ENCODE measurements at places on chromosomes 2 and 18.
A peak's percentile ranks its signal among the peaks of the same experiment; 100 is the strongest.

DNA sequence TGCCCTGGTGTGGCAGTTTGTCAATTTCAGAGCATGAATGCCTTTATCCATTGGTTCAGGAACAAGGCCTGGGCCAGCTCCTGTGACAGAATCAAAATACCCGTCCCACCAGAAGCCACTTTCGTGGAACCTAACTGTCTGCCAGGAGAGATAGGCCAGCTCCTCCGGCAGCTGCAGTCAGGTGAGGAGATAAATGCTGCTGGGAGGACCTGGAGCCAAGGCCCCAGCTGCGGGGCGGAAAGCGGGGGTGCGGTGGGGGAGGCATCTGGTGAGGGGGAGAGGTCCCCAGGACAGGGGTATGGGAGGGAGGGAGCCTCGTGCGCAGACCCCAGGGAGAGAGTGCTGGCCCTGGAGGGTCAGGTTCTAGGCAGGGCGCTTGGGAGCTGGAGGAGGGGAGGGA is 4.4 kb upstream of the ASB1 start:
- DNase-seq = no peak

DNA sequence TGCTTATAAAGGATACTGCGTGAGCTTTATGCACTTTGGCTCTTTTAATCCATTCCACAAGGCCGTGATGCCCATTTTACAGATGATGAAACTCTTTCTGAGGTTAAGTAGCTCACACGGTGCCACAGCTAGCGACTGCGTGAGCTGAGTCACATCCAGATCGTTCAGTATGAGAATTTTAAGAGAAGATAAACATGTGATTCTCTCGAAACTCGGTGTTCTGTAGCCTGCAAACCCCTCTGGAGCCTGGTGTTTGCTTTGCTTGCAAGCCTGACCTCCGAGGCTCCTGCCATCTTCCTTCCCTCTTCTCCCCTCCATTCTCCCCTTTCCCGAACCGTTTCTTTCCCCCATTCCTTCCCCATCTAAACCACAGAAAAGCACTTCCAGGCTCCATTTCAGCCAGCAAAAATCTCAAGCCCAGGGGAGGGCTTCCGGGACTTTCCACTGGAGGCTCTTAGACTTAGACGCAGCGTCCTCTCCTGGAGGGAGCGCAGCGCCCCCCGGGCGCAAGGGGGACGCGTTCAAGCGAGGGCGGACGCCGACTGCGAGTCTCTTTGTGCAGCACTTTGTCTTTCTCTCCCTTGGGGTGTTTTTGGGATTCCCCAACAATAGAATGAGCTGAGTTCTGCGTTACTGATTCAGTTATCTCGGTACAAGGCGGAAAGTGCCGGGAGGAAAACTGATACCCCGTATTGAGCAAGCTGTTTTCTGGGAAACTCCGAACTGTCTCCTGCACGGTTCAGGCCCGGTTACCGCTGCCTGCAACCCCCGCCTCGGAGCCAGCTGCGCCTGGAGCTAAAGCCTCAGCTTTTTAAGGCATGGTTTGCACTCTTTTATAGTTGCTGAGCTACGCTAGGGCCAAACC is 38.0 kb downstream of the CYP1B1 start:
- DNase-seq = no peak

DNA sequence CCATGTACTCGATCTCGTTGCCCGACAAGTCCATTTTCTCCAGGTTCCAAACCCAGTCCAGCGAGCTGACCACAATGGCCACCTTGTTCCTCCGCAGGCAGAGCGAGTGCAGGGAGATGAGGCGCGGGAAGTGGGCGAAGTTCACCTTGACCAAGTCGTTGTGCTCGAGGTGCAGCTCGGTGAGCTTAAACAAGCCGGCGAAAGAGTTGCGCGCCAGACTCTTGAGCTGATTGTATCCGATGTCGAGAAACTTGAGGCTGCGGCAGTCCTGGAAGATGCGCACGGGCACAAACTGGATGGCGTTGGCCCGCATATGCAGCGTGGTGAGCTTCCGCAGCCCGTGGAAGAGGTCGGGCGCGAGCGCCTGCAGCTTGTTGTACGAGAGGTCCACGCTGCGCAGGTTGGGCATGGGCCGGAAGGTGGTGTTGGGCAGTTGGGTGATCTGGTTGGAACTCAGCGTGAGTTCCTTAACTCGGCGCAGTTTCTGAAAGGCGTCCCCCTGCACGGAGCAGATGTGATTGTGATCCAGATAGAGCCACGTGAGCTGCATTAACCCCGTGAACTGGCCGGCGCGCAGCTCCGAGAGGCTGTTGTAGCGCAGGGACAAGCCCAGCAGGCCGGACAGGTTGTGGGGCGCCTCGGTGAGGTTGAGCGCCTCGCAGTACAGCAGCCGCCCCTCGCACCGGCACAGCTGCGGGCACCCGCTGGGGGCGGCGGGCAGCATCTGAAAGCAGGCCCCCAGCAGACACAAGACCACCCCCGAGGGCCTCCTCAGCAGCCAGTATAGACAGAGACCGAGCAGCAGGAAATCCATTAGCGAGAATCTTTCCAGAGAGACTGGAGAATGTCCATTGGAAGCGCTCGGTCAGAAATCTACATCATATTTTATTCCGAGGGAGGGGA is 1.3 kb downstream of the LRRTM1 start:
- no peak for DNase-seq

DNA sequence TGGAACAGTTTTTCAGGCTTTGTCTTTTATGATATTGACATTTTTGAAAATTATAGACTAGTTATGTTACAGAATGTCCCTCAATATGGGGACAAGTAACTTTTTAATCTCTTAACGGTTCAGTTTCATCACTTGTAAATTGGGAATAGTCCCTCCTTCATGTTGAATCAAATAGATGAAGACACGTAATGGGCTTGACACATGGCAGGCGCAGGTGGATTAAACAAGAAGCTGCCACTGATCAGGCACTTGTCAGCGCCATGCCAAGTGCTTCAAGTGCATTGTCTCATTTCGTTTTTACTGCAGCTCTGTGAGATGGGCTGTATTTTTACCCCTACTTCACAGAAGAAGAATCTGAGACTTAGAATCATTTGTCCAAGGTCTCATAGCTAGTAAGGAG is 9.5 kb upstream of the SMAD4 start:
- no peak for DNase-seq

GRCh38 chr2:39377226-39377939 is 59.7 kb downstream of the MAP4K3 start:
- no peak for DNase-seq

GRCh38 chr2:20678780-20679179 is 11.8 kb downstream of the GDF7 start:
- no peak for DNase-seq

DNA sequence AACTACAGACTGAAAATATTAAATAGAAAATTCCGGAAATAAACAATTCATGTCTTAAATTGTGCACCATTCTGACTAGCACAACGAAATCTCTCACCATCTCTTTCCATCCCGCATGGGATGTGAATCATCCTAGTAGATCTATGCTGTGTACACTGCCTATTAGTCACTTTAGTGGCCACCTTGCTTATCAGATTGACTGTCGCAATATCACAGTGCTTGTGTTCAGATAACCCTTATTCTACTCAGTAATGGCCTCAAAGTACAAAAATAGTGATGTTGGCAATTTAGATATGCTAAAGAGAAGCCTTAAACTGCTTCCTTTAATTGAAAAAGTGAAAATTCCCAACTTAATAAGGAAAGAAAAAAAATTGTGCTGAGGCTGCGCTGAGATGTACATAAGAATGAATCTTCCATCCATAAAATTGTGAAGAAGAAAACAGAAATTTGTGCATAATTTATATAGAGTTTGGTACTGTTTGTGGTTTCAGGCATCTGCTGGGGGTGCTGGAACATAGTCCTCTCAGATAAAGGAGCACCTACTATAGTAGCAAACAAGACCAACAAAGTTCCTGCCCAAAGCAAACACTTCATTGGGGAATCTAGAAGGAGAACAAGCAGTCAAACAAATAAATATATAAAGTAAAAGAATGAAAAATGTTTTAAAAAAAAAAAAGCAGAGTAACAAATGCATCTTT is 12.0 kb downstream of the PSMD1 start:
- no peak for DNase-seq

GRCh38 chr2:75431763-75432162 is 129.0 kb downstream of the EVA1A start:
- no peak for DNase-seq

- no peak for DNase-seq
These were observed 114.5 kb downstream of the METTL8 start for GRCh38 chr2:171319164-171319810.

DNA sequence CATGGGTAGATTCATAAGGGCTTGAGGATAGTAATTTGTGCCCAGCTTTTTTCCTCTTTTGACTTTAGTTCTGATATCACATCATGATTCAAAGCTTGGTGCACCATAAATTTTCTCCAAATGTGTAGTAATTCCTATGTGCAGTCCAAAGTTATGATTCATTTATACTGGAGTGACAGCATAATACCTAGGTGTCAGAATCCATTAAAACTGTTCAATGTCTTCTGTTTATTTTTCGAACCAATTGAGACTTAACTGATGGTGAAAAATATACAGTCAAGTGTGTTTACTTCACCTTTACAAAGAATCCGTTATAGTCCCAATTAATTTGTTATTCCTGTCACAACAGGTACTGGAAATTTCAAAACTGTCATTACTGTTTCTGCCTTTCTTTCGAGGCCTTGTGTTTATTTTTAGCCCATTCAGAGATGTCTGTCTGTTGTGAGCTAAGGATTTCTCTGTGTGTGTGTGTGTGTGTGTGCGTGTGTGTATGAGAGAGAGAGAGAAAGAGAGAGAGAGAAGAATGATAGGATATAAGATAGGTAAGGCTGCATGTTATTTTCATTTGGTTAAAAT is 389.7 kb upstream of the ATP5MC3 start:
- DNase-seq = no peak

DNA sequence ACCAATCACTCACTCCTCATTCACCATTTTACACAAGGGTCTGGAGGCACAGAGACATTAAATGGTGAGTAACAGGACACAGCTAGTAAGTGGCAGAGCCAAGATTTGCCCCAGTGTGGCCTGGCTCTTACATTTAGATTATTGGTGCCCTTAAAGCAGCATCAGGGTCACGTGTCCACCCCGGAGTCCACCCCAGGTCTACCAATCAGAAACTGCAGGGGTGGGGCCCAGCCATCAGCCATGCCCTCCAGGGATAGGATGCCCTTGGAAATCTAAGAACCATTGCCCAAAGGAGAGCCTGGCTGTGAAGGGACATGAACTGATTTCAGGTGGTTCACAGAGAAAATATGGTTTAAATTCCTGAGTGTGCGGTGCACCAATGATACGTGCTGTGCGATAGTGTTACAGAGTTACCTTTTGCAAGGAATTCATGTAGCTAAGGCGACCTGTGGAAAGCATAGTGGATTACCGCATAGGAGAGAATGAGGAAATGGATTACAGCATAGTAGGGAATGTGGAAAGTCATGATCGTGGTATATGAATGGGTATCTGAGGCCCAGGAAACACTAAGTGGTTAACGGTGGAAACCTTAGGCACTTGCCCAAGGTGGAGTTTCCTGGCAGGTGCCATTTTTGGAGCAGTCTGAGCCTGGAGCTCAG is 17.8 kb downstream of the IGFBP5 start:
- DNase-seq = no peak

GRCh38 chr18:79884963-79885728 is 66.3 kb downstream of the SLC66A2 start:
- no peak for DNase-seq

DNA sequence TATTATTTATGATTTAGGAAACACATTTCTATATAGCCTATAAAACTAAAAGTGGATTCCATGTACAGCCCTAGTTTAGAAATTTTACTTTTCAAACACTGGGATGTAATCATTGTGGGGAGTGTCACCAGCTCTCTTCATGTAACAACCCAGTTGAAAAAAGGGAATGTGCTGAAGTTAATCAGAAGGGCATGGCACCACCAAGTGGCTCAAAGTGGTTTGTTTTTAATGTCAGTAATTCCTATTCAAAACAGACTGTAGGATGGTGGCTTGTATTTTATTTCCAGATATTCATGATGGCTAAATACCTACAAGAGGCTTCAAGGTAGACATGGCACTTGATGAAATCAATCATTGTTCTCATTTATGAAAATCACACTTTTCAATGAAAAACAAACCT is 58.1 kb upstream of the TMEM182 start:
- DNase-seq = no peak

GRCh38 chr2:133326652-133327397 is 241.4 kb downstream of the NCKAP5 start:
- no peak for DNase-seq

DNA sequence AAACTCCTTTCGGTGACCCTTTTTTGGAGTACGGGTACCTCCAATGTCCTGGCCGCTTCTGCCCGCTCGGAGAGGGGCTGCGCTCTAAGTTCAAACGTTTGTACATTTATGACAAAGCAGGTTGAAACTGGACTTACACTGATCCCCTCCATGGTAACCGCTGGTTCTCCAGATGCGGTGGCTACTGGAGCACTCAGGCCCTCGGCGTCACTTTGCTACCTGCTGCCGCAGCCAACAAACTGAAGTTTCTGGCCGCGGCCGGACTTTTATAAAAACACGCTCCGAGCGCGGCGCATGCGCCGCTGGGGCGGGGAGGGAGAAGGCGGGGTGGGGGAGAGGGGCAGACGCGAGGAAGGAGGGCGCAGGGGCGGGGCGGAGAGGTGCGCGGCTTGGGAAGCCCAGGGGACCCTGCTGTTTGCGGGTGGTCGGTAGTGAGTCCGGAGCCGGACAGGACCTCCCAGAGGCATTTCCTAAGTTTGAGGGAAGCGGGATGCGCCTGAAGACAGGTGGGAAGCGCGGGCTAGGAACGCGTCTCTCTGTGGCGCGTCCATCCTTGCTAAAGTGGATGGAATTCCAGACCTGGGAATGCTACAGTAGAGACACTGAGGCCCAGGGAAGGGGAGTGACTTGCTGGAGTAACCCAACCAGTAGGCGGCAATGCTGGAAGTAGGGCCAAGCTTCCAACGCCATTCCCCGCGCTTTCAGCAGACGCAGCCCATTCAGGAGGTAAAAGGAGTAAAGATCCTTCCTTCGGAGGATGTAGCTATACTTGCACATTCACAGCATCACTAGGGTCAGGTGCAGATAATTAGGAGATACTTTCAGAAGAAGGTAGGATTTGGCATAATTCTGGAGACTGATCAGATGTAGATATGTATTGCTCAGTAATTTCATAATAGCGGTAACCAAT is at the start of gene CXCR4:
TSS of gene CXCR4 (minus strand) at position 241 of the 910 bp plus-strand sequence. CDS start at position 152, 89 bp downstream.
- DNase-seq = peak; percentile 89

DNA sequence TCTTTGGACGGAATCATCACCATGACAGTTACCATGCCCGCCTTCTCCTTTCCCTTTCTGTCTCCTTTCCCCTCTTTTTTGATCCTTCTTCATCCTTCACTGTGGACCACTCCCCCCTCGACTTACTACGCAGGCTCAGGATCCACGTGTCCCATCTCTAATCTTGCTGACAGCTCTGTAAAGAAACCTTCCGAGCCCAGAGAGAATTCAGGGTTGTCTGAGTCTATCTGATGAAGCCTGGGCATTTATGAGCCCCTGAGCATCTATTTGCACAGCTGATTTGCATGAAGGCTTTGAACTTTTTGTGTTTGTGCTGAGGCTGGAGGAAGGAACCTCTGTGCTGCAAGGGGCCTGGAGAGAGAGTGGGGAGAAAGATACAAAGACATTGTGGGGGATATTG is 50.7 kb downstream of the CIB4 start:
- no peak for DNase-seq

All from activated CD8-positive, alpha-beta memory T cell treated with anti-CD3 and anti-CD28 coated beads, Interleukin-2, amount 50 U/mL, for 4 hours (primary cell).